Substantia nigra (tissue), 51 donors: ENCODE measurements at places on chromosomes 2 and 18.

DNA sequence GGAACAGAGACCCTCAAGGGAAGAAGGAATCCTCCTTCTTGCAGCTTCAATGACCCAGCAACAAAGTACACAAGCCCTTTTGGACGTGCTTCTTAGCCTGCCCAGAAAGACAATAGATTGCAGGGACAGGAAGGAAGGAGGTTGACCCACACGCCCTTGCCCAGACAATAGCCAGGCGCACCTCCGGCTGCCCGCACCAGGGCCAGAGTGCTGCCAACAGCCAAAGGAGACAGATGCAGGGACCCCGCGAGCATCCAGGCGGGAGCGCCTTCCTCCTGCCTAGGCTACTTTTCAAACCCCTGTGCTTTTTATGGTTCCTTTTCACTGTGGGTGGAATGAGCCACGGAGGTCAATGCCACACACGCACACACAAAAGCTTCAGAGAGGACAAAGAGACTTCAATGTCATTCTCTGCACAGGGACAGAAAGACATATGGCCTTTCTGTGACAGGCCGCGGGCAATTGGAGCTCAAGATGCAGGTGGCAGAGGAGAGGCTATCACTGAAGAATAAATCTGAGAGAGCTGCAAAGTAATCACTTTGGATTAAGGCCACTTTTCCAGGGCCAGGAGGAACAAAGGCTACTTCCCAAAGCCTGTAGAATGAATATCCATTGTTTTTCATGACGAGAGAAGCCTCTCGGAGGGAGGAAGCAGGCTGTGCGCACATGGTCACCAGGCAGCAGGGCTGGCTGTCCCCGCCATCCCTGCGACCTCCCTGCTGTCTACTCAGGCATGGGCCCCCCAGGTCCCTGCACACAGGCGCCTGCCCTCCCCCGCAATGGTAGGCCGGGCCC, 300.6 kb downstream of the EIPR1 start:
- DNase-seq: no peak

- no peak for DNase-seq
These were observed 54.9 kb upstream of the LCLAT1 start for GRCh38 chr2:30392097-30392496.

DNA sequence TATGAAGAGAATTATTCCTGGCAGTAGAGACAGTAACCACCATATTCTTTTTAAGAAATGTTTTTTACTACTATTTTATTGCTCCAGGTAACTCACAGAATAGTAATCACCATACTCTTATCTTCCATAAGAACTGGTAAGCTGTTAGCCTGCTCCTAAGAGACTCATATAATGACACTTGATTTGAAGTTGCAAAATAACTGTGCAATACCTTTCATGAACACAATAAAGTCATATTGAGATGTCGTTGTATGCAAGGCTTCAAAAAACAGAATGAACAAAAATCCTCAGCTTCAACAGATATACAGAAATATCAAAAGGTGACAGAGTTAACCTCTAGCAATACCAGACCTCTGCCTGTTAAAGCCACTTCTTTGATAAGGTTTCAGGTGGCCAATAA, 360.1 kb downstream of the NBAS start:
- no peak for DNase-seq

GRCh38 chr18:55407191-55407590, 180.8 kb downstream of the TCF4 start:
- DNase-seq: no peak

DNA sequence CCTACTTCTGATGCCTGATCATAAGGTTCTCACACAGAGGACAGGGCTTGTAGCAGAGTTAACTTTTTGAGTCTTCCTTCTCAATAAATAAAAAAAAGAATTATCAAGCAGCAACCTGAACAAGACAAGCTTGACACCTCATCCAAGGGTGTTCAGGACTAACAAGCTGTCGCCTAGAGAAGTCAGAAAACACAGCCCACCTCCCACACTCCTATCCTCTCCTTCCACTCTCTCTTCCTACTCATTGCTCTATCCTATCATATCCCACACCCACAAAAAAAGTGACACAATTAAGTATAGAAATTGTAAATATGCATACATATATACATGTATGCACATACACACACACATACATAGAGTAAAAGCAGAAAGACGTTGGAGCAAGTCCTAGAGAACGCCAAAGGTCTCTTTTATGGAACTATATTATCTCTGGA, 5.4 kb downstream of the NBAS start:
- no peak for DNase-seq

- no peak for DNase-seq
These were observed 2.1 kb upstream of the MAP3K2 start for GRCh38 chr2:127389778-127390435.

GRCh38 chr2:71783815-71784214, 330.5 kb downstream of the DYSF start:
- no peak for DNase-seq

DNA sequence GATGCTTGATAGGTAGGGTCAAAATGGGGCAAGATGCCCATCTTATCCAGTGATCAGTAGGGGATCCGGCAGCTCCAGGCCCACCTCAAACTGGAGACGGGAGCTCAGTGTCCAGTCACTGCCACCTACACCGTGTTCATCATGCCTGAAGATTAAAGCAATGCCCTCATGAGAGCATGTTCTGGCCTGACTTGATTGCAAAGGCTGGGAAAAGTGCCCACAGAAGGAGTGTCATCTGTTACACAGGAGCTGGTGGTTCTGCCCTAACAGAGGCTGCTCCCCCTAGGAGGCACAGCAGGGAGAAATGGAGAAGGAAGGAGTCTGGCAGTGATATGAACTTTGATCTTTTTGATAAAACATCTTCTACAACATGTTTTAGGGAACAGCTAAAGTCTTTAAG, 92.3 kb downstream of the CCBE1 start:
- DNase-seq: no peak

DNA sequence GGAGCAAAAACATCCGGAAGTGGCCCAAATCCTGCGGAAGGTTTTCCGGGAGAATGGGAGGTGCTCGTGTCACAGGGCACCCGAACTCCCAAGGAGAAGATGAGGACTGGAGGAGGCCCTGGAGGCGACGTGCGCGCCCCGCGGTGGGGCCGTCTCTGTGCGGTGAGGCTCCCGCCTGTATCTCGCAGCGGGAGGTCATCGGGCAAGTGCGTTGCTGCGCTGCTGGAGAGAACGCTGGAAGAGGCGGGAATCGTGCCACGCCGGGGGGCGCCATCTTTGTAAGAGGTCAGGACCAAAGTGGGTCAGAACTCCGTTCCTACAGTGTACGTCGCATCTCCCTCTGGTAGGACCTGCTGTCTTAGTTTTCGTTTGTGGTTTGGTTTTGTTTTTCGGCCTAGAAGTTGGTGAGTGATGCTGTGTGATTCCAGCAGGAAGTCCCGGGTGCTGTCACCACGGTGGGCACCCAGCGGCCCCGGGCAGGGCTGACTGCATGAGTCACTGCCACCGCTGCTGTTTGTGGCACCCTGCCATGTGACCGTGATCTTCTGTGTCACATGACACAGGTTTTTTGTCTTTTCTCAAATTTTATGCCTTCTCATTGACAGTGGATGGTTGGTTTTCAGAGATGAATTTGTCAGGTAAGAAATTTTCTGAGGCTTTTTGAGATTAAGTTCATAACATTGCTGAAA, 21.5 kb upstream of the ATP9B start:
- DNase-seq: no peak

DNA sequence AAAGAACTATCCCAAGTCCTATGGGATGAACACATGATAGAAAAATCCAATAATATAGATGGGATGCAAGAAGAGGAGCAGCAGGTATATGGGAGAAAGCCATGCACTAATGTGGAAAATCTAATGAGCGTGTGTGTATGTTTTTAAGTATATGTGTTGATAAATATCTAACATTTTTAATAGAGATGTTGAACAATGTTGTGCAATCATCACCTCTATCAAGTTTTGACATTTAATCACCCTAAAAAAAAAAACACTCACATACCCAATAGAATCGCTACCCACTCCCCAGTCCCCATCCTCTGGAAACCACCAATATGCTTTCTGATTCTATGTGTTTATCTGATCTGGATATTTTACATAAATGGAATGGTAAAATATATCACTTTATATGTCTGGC, 983.7 kb downstream of the SUCLG1 start:
- DNase-seq: no peak

GRCh38 chr2:173414823-173415322, 60.2 kb downstream of the CDCA7 start:
- no peak for DNase-seq

DNA sequence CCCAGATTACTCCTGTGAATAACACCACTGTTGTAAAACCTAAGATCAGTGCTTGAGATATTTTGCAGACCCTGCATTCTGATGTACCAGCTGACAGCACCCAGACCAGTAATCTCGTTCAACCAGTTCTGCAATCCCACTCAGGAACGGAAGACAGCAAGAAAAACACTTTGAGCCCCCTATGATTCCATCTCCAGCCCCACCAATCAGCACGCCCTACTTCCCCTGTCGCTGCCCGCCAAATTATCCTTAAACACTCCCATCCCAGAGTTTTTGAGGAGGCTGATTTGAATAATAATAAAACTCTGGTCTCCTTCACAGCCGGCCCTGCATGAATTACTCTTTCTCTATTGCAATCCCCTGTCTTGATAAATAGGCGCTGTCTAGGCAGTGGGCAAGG, 173.9 kb upstream of the CDH2 start:
- DNase-seq: no peak

GRCh38 chr18:49784427-49785185, 28.7 kb downstream of the ACAA2 start:
- no peak for DNase-seq
